GF-D8 (cell line): ENCODE measurements at places on chromosomes 6 and 20.

GRCh38 chr20:15287329-15287728, 949.9 kb upstream of the FLRT3 start:
- DNase-seq, result no peak

GRCh38 chr6:16727996-16728395, 33.3 kb downstream of the ATXN1 start:
- peak; percentile 88 for DNase-seq

- DNase-seq, result no peak
Observed at GRCh38 chr6:42498473-42499128, 46.9 kb upstream of the TRERF1 start.

GRCh38 chr20:17391127-17391771, 139.9 kb downstream of the BFSP1 start:
- DNase-seq, result no peak

DNA sequence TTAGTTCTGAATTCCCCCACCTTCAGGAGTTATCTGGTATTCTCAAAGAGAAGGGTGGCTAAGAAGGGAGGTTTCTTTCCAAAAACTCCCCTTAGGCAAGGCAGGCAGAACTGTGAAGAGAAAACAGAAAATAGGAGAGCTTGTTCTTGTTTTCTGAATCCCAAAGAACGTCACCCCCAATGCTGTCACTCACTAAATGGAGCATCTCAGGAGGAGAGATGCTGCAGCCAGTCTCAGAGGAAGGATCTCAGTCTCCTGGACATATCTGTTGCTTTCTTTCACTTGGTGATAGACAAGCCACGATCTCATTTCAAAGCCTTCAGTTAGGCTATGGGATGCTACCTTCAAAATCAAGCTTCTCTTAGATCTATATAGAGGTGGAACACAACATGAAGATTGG, 16.1 kb upstream of the MYB start:
- DNase-seq, result no peak

DNA sequence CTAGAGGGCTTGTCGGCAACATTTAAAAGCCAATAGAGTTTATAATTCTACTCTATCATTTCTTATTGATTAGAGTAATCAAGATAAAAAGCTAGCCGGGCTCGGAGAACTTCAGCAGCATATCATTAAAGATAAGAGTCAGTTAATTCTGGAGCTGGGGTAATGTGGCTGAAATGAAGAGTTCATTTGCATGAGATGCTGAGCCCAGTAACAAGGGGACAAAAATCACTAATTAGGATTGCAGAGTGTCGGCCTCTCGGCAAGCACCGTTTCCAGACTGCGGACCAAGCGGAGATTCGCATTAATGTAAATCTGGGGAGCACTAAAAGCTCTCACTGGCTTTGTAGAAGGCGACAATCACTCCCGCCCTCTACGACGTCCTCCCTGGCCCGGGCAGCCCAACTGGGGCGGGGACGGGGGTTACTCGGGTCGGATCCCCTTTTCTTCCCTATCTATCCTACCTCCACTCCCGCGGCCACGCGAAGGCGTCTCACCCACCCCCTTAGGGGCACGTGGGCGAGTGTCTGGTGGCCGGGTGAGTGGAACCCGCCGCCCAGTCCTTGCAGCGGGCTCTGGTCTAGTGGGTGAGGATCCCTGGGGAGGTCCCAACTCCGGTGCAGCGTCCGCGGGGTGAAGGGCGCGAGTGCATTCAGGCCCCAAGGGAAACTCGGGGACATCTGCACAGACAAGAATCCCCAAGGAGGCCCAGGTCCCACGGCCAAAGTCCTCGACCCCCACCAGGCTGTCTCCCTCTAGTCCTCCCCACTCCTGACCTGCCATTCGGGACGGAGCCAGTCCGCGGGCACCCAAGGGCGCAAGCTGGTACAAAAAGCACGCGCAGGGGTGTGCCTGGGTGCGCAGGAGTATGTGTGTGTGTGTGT, 42.2 kb upstream of the OSTM1 start:
- DNase-seq, result no peak

GRCh38 chr6:140437619-140438345, 1063.3 kb upstream of the CITED2 start:
- DNase-seq, result no peak

DNA sequence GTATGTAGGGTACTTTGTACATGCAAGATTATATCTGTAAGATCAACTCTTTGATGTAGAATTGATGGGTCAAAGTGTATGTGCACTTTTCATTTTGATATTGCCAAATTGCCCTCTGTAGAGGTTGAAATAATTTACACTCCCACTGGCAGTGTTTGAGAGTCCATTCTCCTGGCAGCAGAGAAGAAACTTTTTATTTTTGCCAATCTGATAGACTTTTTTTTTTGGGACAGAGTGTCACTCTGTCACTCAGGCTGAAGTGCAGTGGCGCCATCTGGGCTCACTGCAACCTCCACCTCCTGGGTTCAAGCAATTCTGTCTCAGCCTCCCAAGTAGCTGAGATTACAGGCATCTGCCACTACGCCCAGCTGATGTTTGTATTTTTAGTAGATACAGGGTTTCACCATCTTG, 199.2 kb downstream of the ZFAND3 start:
- DNase-seq, result no peak

- DNase-seq, result no peak
Observed at GRCh38 chr6:149136913-149137286, 180.6 kb upstream of the TAB2 start.

DNA sequence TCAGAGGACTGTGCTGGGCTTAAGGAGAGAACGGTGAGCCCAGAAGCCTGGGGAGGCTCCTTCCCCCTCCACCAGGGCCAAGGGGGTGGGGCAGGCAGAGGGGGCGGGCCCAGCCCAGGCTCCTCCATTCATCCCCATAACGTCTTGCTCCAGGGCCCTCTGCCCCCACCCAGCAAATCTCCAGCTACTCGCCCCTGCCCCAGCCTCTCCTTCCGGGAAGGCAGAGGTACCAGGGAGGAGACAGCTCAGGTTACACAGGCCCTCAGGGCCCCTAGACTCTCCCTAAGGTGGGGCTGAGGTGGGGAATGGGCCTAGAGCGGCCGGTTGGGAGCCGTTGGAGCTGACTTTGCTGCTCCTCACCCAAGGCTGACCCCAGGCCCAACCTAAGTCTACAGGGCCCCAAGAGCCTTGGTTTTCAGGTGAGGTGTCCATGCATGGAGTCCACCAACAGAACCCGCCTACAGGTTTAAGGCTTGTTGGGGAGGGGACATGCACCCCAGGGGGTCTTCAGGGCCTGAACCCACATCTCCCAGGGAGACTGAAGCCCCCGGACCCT, 1.2 kb downstream of the LAMA5 start:
- DNase-seq, result no peak

GRCh38 chr6:1912731-1913130, 303.0 kb downstream of the FOXC1 start:
- DNase-seq, result no peak

- DNase-seq, result no peak
Observed at GRCh38 chr6:29955783-29956182, 13.5 kb downstream of the HLA-A start.

GRCh38 chr6:82951935-82952334, 113.7 kb downstream of the UBE3D start:
- no peak for DNase-seq

DNA sequence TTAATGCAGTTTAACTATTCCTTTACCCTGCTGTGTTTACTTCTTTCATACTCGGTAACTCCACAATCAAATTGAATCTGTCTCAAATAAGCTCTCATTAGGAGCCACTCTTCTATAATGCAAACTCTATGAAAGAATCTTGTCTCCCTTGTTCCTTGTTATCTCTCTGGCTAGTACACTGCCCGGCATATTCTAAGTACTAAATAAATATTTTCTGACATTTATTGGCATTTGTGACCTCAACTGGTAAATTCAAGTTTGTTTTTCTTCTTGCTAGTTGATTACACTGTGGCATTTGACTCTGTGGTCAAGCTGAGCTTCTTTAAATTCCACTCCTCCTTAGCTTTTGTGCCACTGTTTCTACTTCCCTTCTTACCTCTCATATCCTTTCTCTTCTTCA, 237.6 kb upstream of the KHDRBS2 start:
- DNase-seq, result no peak

DNA sequence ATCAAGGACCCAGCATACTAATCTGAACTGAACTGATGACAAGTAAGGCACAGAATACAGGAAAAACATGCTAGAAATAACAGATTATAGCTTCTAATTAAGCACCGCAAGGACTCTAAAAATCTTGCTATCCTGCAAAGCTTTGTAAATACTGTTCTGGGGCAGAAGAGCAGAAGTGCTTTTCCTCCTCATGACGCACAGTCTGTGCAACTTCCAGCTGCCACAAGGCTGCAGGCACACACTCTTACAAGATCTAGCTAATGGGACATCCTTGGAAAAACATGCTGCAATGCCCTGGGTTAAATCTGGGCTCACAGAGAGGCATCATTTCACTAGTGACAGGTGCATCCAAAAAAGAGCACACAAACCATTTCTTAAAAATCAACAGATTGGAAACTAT, 188.6 kb downstream of the GJA10 start:
- no peak for DNase-seq

DNA sequence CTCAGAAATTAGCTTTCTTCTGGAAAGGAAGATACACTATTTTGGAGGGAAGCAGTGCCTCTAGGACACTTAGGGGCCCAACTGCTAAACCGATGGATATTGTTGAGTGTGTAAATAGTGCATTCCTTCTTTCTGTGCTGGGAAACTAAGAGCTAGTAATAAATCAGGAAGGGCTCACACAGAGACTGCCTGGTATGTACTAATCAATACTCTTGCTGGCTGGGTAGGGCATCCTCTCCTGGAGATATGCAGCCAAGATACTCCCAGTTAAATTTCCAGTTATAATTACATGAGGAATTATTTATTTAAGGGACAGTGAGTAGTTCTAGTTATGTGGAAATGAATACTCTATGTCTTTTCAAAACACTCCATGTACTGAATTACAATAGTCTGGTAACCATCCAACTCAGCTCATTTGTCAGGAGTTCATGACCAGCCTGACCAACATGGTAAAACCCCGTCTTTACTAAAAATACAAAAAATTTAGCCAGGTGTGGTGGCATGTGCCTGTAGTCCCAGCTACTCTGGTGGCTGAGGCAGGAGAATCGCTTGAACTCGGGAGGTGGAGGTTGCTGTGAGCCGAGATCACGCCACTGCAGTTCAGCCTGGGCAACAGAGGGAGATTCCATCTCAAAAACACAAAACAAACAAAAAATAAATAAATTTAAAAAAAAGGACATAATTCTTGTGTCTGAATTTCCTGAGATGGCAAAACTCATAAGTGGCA, 100.0 kb downstream of the OR2B2 start:
- no peak for DNase-seq

DNA sequence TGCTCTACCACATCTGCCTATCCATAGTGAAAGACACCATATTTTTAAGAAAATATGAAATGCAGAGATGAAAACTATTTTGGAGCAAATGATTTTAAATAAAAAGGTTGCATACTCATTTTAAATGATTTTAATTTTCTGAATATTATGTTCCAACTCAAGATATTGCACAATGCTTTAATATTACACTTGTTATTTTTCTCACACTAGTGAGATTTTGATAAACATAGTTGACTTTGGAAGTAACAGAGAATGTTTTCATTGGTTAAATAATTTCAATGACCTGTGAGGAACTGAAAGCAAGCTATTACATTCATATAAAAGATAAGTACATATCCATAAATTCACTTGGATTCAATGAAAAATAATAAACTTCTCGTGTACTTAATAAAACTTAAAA, 7.2 kb upstream of the TMEM30A start:
- no peak for DNase-seq

DNA sequence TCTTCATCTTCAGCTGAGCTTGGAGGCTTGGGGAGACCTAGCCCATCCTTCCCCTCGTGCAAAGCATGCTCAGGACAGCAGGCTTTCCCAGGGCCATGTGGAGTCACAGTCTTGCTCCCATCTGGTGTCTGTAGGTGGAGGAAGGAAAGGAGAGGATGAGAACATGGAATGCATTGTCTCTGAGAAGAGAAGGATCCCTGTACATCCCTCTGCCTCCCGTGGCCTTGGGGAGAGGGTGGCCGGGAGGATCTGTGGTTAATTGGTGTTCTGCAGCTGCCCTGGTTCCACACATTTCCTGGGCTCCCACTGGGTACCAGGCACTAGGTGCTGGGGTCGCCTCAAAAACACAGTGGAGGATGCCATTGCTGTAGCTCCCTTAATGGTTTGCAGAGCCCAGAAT, 134.5 kb downstream of the PHACTR3 start:
- no peak for DNase-seq

- no peak for DNase-seq
Observed at GRCh38 chr6:47679322-47679906, 19.0 kb upstream of the ADGRF4 start.

- peak; percentile 37 for DNase-seq
Observed at GRCh38 chr6:52352239-52353018, 9.5 kb upstream of the PAQR8 start.

DNA sequence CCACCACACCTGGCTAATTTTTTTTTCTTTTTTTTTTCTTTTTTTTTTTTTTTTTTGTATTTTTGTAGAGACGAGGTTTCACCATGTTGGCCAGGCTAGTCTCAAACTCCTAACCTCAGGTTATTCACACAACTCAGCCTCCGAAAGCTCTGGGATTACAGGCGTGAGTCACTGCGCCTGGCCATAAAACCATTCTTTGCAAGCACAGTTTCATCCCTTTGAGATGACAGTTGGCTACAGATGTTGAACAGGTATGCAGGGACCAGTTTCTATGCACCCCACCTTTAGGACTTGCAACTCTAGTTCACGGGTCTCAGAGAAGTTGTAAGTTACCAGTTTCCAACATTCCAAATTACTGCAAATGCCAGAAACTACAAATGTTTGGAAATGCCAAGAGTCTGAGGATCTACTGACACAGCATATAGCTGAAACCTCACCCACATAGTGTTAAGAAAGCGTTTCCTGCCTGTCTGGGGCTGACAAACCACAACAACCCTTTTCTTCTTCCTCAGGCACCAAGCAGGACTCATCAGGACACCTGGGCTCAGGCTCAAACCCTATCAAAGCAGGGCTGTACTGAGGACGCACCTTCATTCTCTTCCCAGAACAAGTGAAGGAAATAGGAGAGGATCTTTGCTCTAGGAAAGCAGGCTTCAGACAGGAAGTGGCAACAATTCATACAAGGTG, 22.9 kb downstream of the ARHGAP18 start:
- peak; percentile 90 for DNase-seq

- no peak for DNase-seq
Observed at GRCh38 chr20:43534791-43535350, 24.0 kb upstream of the SGK2 start.

GRCh38 chr6:5516036-5516435, 254.7 kb downstream of the FARS2 start:
- no peak for DNase-seq

GRCh38 chr6:28900577-28901256, 23.1 kb downstream of the TRIM27 start:
- no peak for DNase-seq
